ENCODE measurements at places on chromosomes 1 and 21.

DNA sequence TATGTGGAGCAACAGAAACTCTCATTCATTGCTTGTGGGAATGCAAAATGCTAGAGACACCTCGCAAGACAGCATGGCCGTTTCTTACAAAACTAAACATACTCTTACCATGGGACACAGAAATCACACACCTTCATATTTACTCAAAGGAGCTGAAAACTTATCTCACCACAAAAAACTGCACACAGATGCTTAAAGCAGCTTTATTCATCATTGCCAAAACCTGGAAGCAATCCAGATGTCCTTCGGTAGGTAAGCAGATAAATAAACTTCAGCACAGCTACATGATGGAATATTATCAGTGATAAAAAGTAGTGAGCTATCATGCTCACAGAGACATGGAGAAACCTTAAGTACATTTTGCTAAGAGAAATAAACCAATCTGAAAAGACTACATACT, 124.3 kb downstream of the RERE start:
- DNase-seq = no peak

- DNase-seq = no peak
Observed at GRCh38 chr1:243543501-243543900, 287.7 kb downstream of the SDCCAG8 start.

GRCh38 chr1:119340861-119341261, 27.7 kb upstream of the HAO2 start:
- no peak for DNase-seq

DNA sequence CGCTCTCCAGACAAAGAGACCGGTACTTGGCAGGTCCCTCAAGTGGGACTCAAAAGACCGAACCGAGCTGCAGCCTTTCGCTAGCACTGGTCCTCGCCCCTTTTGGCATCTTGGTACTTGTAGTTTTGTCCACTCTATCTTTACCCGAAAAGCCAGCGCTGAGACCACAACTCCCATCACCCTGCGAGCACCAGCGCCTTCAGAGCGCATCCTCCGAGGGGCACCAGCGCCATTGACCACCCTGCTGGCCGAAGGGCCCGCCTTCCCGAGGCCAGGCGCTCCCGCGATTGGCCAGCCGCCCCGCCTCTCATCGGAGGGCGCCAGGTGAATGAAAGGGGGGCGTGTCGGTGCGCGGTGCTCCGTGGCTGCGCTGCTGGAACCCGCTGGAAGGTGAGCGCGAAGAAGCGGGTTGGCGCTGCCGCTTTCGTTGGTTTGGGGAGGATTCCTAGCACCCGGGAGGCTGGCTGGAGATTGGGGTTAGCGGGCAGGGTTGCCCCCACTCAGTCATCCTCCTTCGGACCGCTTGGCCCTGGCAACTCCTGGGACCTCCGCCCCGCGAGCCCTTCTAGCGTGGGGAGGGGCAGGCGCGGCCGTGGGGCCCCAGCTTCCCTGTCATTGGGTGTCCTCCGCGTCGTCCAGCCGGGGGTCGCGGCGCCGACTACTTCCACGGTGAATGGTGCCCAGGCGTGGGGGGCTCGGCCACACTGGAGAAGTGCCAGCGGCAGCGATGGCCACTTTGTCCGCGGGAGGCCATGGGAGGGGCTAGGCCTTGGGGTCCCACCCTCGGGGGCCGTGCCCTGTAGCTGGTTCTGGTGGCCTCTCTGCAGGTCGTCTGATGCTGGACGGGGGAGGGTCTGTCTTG, at the start of gene ZBTB8B:
Gene ZBTB8B, plus strand, starts transcription at position 357 of the 862 bp plus-strand sequence. CDS start 5,553 bp downstream, outside the sequence.
- peak; percentile 93 for DNase-seq

GRCh38 chr1:229258031-229258756, 12.7 kb upstream of the RAB4A start:
- DNase-seq = peak; percentile 72

DNA sequence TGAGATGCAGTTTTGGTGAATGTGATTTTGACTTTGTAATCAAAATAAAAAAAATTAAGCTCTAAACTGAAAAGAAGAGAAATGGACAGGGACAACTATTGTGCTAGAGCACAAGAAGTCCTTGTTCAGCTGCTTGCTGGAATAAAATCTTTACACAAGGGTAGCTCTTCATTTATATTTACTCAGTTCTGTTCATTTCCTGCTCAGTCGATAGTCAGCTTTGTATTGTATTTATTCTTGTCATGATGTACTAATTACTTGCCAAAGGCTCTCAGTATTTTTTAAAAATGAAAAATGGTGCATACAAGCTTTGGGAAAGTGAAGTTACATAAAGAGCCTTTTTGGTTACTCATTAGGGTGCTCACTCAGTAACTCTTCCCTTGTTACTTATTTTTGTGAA, 17.8 kb downstream of the F5 start:
- no peak for DNase-seq

DNA sequence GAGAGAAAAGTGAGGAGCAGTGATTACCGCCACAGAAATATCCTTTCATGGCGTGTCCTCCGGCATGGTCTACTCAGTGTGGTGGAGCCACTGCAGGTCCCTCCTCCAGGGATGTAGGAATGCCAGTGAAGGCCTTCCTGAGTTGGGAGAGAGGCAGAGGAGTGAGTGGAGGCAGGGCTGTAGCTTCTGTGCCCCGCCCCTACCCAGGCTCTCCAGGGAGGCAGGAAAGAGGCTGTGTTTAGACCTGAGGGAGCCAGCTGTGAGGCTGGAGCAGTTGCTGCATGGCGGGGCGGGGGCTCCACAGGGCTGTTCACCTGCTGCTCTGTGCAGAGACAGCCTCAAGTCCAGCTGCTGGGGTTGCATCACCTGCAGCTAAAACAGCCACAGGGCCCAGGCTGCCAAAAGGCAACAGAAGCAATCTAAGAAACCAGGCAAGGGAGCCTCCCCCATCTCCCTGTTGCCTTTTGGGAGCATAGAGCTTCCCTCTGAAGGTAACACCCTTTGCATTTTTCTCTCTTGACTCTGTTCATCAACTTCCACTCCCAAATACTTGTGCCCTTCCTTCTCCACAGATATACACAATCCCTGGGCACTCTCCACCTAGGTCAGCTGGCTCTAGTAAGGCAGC, 801 bp upstream of the ANXA9 start:
- peak; percentile 38 for DNase-seq

- DNase-seq = peak; percentile 80
Observed at GRCh38 chr1:48068206-48068605, 71.0 kb upstream of the TRABD2B start.

DNA sequence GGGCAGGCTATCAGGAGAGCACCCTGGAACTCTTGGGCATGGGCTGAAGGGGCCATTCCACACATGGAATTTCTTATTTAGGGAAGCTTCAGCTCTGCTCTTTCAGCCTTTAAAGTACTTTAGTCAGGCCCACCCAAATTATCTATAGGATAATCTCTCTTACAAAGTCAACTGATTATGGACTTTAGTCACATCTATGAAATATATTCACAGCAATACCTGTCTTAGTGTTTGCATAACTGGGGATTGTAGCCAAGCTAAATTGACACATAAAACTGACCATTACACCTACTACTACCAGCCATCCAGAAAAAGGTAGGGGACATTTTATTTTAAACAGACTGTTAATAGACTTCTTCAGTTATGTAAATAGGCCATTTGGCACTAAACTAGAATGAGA, 114.9 kb upstream of the VANGL1 start:
- no peak for DNase-seq

DNA sequence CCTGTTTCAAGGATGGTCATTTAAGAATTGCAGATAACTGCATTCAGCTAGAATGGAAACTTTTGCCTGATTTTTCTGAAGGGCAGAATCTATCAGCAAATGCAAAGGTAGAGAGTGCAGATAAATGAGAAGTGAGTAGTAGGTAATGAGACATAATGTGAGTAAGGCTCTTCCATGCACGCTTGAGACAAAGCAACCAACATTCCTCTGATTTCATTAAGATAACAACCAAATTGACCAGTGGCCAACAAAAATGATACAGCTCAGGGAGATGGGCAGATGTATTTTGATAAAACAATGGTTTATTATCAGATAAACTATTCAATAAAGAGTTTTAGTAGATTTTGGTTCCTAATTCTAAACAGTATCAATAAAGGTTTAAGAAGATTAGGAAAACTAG, 404.4 kb upstream of the PBX1 start:
- DNase-seq = no peak

DNA sequence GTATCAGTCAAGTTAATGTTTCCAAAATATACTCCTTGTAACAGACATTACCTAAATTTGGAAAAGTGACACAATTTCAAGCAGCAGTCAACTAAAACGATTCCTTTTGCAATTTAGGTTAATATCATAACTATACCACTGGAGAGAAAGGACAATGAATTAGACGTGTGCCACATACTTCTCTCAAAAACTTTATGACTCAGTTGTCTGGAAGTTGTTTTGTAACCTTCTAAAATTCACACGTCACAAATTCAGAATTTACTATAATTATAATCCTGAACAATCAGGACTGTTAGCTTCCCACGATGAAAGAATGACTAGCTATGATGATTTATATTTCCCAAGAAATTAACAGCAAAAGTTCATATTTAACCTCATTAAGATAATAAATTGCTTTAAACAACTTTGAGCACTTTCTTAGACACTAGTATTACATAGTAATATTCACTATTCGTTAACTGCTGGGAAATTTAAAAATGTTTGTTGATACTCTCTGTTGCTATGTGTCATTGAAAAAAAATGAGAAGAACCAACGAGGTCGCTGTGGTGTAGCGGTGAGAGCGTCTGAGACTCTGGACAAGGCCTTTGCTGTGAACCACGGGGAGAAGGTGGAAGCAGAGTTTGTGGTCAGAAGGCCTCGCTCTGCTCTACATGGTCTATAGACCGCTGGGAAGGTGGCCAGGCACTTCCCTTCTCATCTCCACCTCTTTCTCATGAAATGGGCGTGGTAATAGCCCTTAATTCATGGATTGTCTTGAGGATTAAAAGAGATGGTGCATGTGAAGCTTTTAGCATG, 27.9 kb upstream of the BATF3 start:
- no peak for DNase-seq

- no peak for DNase-seq
Observed at GRCh38 chr1:242718967-242719366, 194.5 kb upstream of the PLD5 start.

- no peak for DNase-seq
Observed at GRCh38 chr21:17532292-17532691, 19.4 kb downstream of the CXADR start.

- DNase-seq = no peak
Observed at GRCh38 chr1:241957692-241958494, at the start of gene BECN2. Gene BECN2 (plus strand): TSS chr1:241957767. CDS start chr1:241957767, 0 bp downstream.

- DNase-seq = no peak
Observed at GRCh38 chr1:226654668-226655055, 84.4 kb downstream of the ITPKB start.

- no peak for DNase-seq
Observed at GRCh38 chr1:7454052-7454815, 316.9 kb upstream of the VAMP3 start.

GRCh38 chr1:159804924-159805323, 2.8 kb downstream of the FCRL6 start:
- no peak for DNase-seq

DNA sequence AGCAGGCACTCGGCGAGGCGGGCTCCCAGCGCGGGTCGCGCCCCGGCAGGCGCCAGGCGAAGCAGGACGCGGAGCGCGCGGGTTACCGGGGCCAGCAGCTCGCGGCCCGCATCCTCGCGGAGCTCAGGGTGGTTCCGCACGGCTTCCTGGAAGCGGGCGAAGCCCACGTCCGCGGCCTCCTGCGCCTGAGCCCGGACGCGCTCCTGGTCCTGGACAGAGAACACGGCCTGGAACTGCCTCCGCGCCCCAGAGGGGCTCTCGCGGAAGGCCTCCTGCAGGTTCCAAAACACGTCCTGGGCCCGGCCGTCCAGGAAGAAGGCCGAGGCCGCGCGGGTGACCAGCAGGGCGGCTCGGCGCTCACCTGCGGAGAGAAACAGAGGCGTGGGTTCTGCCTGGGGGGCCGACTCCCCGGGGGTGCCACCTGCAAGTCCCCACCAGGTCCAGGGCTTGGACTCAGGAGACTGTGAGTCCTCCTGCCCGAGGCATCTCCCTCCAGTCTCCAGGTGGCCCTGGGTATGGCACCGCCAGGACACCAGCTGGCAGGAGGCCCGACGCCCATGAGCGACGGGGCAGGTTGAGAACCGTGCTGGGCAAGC, 11.4 kb downstream of the TTC34 start:
- DNase-seq = no peak

GRCh38 chr1:52702886-52703787, 5.0 kb upstream of the COA7 start:
- peak; percentile 95 for DNase-seq

GRCh38 chr1:154572468-154573167, 5.0 kb downstream of the CHRNB2 start:
- no peak for DNase-seq

DNA sequence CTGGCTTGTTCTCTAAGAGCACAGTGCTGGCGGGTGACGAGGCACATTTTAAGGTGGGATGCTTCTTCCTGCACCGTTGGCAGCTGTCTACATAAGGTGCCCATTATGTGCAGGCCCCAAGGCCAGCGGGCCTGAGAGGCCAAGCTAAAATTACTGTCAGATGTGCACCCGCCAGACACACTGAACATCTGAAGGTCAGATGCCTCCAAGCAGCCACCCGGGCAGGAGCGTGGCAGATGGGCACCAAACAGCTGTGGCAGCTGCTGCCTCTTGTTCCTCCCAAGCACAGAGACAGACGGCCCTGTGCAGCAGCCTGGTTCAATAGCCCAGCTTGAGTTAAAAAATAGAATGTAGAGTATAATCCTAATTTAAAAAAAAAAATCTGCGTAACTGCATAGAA, 211.9 kb upstream of the EDN2 start:
- DNase-seq = no peak

- DNase-seq = no peak
Observed at GRCh38 chr1:150566589-150567340, 12.6 kb downstream of the MCL1 start.

- DNase-seq = no peak
Observed at GRCh38 chr1:207847116-207847515, 63.8 kb downstream of the CD34 start.

- DNase-seq = no peak
Observed at GRCh38 chr1:174657893-174658292, 210.1 kb downstream of the GPR52 start.

GRCh38 chr21:33256019-33256418, 10.1 kb upstream of the IL10RB start:
- DNase-seq = no peak

GRCh38 chr1:219897914-219898313, 30.4 kb downstream of the SLC30A10 start:
- DNase-seq = peak; percentile 73

- no peak for DNase-seq
Observed at GRCh38 chr1:9251501-9251900, 16.9 kb downstream of the H6PD start.

- DNase-seq = no peak
Observed at GRCh38 chr1:211484755-211485479, 7.0 kb downstream of the RD3 start.
